Posterior cingulate gyrus (tissue), 11 donors: ENCODE measurements at places on chromosomes 1 and 21.
A peak's percentile ranks its signal among the peaks of the same experiment; 100 is the strongest.

- no peak for DNase-seq
These were observed 6.0 kb upstream of the KRTAP8-1 start for GRCh38 chr21:30818837-30819610.

- DNase-seq = no peak
These were observed 75.5 kb downstream of the ASTN1 start for GRCh38 chr1:177088966-177089365.

DNA sequence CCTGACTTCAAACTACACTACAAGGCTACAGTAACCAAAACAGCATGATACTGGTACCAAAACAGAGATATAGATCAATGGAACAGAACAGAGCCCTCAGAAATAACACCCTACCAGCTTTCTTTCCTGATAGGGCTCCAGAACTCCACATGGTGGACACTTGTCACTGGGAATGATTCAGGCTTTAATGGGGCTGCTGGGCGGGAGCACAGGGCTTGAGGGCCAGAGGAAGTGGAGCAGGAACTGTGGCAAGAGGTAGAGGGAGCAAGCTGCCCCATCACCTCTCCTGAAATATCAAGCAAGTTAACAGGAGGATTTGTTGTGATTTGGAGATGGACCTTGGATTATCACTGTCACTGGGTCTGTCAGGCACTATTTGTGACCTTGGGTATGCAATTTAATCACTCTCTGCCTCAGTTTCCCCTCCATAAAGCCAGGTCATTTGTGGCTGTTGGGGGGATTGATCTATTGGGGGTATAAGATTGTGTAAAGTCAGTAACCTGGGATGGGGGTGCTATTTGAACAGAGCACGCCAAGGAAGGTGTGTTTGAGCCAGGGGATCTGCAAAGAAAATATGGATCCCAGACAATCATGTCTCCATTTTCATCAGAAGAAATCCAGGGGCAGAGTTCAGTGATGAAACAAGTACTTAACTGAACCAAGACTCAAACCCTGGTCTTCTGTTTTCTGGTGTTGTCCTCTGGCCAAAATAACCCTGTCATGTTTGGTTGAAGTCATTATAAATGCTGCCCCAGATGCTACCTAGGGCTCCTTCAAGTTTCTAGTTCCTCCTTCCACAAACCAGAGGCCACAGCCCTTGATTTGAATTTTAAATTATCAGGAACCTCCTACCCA, 25.2 kb downstream of the ETS2 start:
- no peak for DNase-seq

- no peak for DNase-seq
These were observed 87.6 kb upstream of the DUSP10 start for GRCh38 chr1:221829327-221830015.

DNA sequence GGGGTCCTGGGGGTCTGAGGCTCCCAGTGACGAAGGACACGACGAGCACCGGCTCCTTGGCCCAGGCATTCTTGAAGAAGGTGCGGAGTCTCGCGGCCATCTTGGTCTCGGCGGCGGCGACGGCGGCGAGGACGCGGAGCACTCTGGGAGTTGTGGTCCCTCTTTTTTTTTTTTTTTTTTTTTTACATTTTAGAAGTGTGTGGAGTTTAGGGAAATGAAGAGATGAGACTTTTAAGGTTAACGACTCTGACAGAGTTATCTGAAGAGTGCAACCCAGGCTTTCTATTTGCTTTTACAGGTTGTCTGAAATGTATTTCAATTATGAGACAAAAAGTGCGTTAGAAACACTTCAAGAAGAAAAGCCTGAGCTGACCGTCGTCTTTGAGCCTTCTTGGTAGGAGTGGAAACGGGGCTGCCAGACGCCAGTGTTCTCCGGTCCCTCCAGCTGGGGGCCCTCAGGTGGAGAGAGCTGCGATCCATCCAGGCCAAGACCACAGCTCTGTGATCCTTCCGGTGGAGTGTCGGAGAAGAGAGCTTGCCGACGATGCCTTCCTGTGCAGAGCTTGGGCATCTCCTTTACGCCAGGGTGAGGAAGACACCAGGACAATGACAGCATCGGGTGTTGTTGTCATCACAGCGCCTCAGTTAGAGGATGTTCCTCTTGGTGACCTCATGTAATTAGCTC, 9.7 kb downstream of the OR2B11 start:
- peak; percentile 52 for DNase-seq

- DNase-seq = no peak
These were observed 35.4 kb upstream of the HEATR1 start for GRCh38 chr1:236639686-236640085.

- no peak for DNase-seq
These were observed 48.8 kb upstream of the CLDN14 start for GRCh38 chr21:36528716-36529115.

GRCh38 chr1:201792534-201793305, 36.2 kb upstream of the IPO9 start:
- DNase-seq = peak; percentile 87

- no peak for DNase-seq
These were observed 122.9 kb downstream of the DMRTA2 start for GRCh38 chr1:50300297-50300696.

GRCh38 chr1:244326757-244327156, 125.0 kb downstream of the ADSS2 start:
- no peak for DNase-seq

- DNase-seq = no peak
These were observed 193.2 kb upstream of the PLXNA2 start for GRCh38 chr1:208437401-208437800.

- no peak for DNase-seq
These were observed 4.5 kb upstream of the IER5 start for GRCh38 chr1:181083842-181084605.

DNA sequence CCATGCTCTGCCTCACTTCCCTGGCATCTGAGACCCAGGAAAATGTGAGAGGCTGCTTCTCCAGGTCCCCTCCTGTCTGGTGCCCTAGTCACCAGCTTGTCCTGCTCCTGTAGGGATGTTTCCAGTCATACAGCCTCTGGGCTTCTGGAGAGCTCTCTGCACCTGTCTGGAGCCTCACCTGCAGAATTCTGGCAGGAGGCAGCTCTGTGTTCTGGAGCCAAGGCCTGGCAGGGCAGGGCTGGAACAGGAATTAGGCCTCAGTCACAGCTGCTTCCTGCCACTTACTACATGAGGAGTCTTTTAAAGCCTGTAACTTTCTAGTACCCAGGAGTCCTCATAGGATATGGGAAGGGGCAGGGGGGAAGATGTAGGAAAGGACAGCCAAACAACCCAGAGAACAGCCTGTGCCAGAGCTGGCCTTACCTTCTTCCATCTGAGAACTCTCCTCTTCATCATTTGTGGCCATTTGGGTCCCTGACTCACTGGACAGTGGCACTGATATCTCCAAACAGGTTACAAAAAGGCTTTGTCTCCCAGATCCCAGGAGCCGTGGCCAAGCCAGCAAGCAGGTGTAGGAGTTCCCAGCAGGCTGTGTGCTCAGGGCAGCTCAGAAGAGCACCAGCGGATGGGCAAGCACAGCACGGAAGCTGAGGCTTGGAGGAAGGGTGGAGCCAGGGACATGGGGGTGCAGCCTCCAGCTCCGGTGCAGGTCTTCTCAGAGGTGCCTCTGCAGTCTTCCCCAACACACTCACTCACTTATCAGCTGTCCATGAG, 31.4 kb upstream of the ARTN start:
- no peak for DNase-seq

- no peak for DNase-seq
These were observed 62.8 kb upstream of the KIF26B start for GRCh38 chr1:245091818-245092637.
